ENCODE measurements at places on chromosomes 5 and 9.

DNA sequence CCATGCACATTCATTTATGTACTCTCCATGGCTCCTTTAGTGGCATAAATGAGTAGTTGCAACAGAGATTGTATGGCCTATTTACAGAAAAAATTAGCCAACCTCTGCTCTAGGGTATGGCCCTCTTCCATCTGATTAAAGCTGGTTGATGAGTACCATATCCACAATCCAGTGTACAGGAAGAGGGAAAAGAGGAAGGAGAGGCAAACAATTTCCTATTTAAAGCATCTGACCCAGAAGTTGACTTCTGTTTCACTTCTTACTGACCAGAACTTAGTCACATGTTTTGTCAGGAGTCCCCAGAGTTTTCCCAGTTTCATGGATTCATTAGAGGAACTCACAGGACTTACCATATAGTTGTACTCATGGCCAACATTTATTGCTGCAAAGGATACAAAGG, 68.6 kb upstream of the STARD4 start:
- DNase-seq = no peak

GRCh38 chr5:130720355-130720754, 444.7 kb downstream of the HINT1 start:
- DNase-seq = no peak

DNA sequence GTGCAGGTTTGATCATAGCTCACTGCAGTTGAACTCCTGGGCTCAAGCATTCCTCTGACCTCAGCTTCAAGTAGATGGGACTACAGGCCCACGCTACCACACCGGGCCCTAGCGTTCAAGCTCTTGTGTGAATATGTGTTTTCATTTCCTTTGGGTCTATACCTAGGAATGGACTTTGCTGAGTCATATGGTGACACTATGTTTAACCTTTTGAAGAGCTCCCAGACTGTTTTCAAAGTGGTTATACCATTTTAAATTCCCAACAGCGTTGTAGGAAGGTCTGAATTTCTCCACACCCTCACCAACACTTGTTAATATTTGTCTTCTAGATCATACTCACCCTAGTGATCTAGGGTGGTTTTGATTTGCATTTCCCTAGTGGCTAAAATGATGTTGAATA, 33.5 kb downstream of the FAF2 start:
- no peak for DNase-seq

DNA sequence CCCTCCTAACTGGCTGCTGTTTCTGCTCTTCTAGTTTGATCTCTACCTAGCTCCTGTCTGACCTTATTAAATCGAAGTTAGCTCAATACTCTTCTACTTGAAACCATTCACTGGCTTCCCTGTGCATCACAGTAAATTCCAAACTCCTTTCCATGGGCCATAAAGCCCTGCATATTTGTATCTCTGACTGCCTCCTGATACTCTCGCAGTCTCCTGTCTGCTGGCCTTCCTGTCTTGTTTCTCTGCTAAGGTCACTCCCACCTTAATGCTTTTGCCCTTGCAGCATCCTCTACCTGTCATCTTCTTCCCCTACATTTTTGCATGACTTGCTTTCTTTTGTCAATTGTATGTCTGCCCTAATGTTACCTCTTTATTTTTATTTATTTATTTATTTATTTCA, 44.8 kb downstream of the SNCAIP start:
- DNase-seq = no peak

- no peak for DNase-seq
Observed at GRCh38 chr5:40260361-40260760, 419.4 kb upstream of the PTGER4 start.

DNA sequence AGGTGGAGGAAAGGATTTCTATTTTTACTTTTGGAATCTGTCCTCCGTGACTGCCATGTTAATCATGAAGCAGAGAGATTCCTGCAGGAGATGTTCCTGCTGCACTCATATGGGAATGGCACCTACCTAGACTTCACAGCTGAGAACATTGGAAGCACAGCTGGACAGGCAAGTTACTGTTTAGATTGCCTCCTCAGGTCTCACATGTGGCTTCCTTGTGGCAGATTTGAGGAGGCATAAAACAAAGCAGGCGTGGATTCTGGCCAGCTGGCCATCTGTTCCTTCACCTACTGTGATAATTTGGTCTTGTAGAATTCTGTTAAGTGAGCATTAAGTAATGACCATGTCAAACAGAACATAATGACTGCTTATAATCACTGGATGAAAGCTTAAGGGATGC, 193.4 kb downstream of the EDIL3 start:
- DNase-seq = no peak

GRCh38 chr5:145210020-145210419, 625.1 kb downstream of the PRELID2 start:
- no peak for DNase-seq

GRCh38 chr5:72467461-72467860, 39.7 kb downstream of the ZNF366 start:
- DNase-seq = no peak

GRCh38 chr5:170151097-170151831, 45.6 kb downstream of the FOXI1 start:
- no peak for DNase-seq

- no peak for DNase-seq
Observed at GRCh38 chr9:127130235-127130634, 7.8 kb upstream of the ANGPTL2 start.

GRCh38 chr5:122498163-122498562, 186.1 kb downstream of the SNCAIP start:
- no peak for DNase-seq

- DNase-seq = no peak
Observed at GRCh38 chr5:150663936-150664335, 2.9 kb downstream of the MYOZ3 start.

All from activated CD8-positive, alpha-beta memory T cell treated with anti-CD3 and anti-CD28 coated beads for 1 hour (primary cell).